B cell (primary cell): ENCODE measurements at places on chromosomes 12 and 14. TPM values are rescaled to one million over a fixed set of nuclear protein-coding genes. Genes with fewer than 3 reads are reported as not detected.

ADAM20 gene
- 2.3 and 2.7 TPM in 2 replicates for total RNA-seq

RPS6KL1 gene
- total RNA-seq = 3.4 TPM in 2 replicates

SRRM4 gene
- total RNA-seq = not detected in 2 replicates

APOF gene
- not detected in 2 replicates for total RNA-seq

TAS2R13 gene
- total RNA-seq = 0.96 and 1.9 TPM in 2 replicates

C12orf75 gene
- total RNA-seq = 7.9 and 12.9 TPM in 2 replicates

P2RX4 gene
- total RNA-seq = 27.2 and 30.4 TPM in 2 replicates

GPR135 gene
- total RNA-seq = 4.7 and 6.1 TPM in 2 replicates
